ENCODE measurements at places on chromosomes 5 and 9. TPM values are rescaled to one million over a fixed set of nuclear protein-coding genes. Genes with fewer than 3 reads are reported as not detected.

SMC5 gene
- total RNA-seq: 32.1 TPM

CBY3 gene
- total RNA-seq: not detected

C9orf40 gene
- total RNA-seq: 7.8 TPM

GRCh38 chr5:67317603-67318002, 121.0 kb upstream of the CD180 start:
- no peak for DNase-seq

DNA sequence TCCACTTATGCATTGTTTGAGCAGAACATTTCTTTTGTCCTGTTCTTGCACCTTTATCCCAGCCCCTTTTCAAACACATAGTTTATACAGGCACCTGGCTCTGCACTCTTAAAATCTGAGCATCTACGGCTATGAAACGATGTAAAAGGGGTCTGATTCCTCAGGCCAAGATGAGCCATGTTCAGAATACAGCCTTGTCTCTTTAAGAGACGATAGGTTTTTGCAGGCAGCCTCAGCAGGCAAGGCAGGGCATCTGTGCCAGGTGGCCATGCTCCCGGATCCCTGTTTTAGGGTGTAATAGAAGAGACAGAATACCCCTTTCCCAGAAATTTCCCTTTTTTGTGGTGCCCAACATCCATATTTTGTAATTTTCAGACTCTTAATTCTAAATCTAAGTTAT, 89.1 kb upstream of the NFIB start:
- DNase-seq: no peak

DNA sequence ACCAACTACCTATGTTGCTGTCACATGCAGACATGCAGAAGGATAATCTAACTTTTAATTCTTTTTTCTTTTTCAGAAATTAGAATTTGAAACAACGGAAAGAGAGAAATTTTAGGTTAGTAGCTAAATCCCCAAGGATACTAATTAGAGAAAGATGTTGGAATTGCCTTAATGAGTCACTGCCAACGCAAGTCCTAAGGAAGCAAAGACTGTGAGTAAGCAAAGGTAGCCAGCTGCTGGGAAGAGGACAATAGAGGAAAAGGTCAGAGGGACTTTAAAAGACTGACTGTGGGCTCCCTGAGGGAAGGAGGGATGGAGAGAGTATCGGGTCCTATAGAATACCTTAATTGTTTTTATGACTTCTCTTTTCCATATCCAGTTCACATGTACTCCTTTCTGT, 461.9 kb upstream of the PAPPA start:
- DNase-seq: no peak

KCNT1 gene
- 0.22 TPM for total RNA-seq

- DNase-seq: no peak
Measured at GRCh38 chr5:15694696-15695214, 194.8 kb downstream of the FBXL7 start.

- DNase-seq: no peak
Measured at GRCh38 chr5:117332341-117332740, 757.7 kb upstream of the SEMA6A start.

TERT gene
- 2.1 TPM for total RNA-seq

GRCh38 chr9:127767909-127768331, 10.5 kb downstream of the SH2D3C start:
- no peak for DNase-seq

SLC45A2 gene
- total RNA-seq: 1.2 TPM

TIFAB gene
- 0.28 TPM for total RNA-seq

PCSK5 gene
- 44.3 TPM for total RNA-seq

NME5 gene
- total RNA-seq: not detected

GRCh38 chr5:3417376-3417943, 178.2 kb upstream of the IRX1 start:
- no peak for DNase-seq

TRAF1 gene
- 5.5 TPM for total RNA-seq

All from mucosa of descending colon (tissue), 3 donors.